ENCODE measurements at places on chromosomes 2 and 18.

- H3K4me3 ChIP-seq = no peak overlapping the region
- no peak overlapping the region for H3K27ac ChIP-seq
- no peaks in the 10 kb centered on the region for H3K36me3 ChIP-seq
Measured at GRCh38 chr18:38035193-38035592, 469.6 kb upstream of the CELF4 start.

DNA sequence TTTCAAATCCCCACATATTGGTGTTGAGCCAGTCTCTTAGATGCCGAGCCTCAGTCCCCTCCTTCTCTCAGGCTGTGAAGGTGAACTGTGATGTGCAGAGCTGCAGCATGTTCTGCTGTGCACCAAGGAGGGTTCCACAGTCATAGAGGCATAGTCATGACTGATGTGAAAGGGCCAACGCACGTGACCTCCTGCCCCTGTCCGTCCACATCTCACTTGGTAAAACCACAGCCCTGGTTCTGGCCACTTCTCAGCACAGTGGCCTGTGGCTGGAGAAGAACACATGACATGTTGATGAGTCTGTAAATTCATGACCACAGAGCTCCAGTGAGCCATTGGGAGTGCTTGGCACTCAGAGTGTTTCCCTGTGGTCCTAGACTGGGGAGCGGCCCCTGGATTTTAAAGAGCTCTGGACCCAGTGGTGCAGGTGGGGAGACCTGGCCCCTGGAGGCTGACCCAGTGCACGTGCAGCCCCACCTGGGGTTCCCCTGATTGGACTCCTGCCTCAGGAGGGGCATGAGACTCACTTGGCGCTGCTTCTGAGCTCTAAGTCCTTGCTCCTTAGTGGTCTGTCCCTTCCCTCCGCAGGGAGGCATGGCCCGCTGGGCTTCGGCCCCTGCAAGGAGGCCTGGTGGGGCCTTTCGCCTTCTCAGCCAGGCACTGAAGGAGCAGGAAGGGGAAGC lies 25.3 kb downstream of the INPP4A start:
- no peaks in the 10 kb centered on the region for H3K27me3 ChIP-seq
- no peak overlapping the region for H3K27ac ChIP-seq
- no peak overlapping the region for H3K4me3 ChIP-seq

DNA sequence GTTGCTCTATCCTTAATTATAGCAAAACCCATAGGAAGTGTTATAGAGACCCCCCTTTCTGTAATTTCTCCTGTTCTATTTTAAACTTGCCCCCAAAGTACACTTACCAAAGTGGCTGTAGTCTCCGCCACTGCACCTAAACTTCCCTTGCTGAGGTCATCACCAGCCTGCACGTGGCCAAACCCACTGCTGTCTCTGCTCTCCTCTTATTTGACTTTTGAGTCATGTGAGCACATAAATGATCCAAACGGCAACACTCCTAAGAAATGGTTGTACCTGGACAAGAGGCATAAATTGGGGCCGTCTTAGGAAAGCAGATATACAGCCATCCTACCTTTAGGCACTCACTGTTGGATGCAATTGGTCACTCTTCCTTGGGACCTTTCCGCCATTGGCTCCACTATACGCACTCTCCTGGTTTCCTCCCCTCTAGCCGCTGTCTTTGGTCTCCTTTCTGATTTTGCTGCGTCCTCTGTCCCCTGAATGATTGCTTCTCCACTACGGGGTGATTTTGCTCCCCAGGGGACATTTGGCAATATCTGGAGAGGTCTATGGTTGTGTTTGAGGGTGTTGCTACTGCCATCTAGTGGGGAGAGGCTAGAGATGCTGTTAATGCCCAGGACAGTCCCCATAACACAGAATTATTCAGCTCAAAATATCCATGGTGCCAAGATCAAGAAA lies 19.2 kb upstream of the IL36G start:
- no peaks in the 10 kb centered on the region for H3K4me1 ChIP-seq
- H3K27ac ChIP-seq = no peak overlapping the region
- H3K4me3 ChIP-seq = no peak overlapping the region
- H3K36me3 ChIP-seq = no peaks in the 10 kb centered on the region
- peak; percentile 58 for DNase-seq

DNA sequence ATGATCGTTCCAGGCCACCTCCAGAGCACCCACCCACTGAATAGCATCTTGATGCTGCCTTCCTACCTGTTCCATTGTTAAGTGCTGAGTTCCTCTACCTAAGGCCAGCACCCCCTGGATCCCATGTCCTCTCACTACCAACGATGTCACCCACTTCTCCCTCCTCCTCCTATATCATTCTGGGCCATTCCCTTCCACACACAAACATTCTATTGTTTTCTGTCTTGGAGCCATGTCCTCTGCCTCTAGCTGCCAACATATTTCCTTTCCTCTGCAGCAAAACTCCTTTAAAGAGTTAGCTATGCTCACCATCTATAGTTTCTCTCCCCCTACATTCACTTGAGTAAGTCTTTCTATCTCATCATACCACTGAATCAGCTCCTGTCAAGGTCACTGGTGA lies 64.0 kb upstream of the ACKR3 start:
- H3K4me1 ChIP-seq = no peaks in the 10 kb centered on the region
- no peak for DNase-seq
- H3K27me3 ChIP-seq = no peaks in the 10 kb centered on the region
- no peak overlapping the region for H3K27ac ChIP-seq
- no peaks in the 10 kb centered on the region for H3K36me3 ChIP-seq

- H3K27me3 ChIP-seq = no peaks in the 10 kb centered on the region
- H3K4me3 ChIP-seq = no peak overlapping the region
- no peak overlapping the region for H3K27ac ChIP-seq
- DNase-seq = no peak
- H3K36me3 ChIP-seq = no peaks in the 10 kb centered on the region
- H3K4me1 ChIP-seq = no peaks in the 10 kb centered on the region
Measured at GRCh38 chr18:33603454-33603853, 25.4 kb downstream of the ASXL3 start.

- H3K4me3 ChIP-seq = no peak overlapping the region
- no peaks in the 10 kb centered on the region for H3K36me3 ChIP-seq
- no peak overlapping the region for H3K27ac ChIP-seq
- DNase-seq = no peak
- no peaks in the 10 kb centered on the region for H3K27me3 ChIP-seq
- no peaks in the 10 kb centered on the region for H3K4me1 ChIP-seq
Measured at GRCh38 chr2:43631618-43632317, 5.3 kb upstream of the PLEKHH2 start.

DNA sequence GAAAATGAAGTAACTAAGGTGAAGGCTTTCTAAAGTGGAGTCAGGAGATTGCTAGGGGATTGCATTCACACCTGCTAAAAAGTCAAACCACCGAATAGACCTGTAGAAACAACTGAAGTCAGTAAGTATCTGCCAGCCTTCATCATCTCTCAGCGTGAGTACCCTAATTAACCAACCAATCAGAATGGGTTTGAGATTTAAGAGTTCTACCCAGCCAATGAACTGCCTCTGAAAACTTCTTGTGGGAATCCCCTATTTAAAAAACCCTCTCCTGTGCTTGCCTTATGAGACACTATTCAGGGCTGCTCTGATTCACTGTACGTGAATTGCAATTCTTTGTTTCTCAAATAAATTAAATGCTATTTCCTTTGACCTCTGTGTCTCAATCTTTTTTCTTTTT lies 3.4 kb upstream of the FAM161A start:
- H3K36me3 ChIP-seq = no peaks in the 10 kb centered on the region
- H3K4me1 ChIP-seq = no peaks in the 10 kb centered on the region
- H3K27me3 ChIP-seq = no peaks in the 10 kb centered on the region
- H3K4me3 ChIP-seq = no peak overlapping the region

DNA sequence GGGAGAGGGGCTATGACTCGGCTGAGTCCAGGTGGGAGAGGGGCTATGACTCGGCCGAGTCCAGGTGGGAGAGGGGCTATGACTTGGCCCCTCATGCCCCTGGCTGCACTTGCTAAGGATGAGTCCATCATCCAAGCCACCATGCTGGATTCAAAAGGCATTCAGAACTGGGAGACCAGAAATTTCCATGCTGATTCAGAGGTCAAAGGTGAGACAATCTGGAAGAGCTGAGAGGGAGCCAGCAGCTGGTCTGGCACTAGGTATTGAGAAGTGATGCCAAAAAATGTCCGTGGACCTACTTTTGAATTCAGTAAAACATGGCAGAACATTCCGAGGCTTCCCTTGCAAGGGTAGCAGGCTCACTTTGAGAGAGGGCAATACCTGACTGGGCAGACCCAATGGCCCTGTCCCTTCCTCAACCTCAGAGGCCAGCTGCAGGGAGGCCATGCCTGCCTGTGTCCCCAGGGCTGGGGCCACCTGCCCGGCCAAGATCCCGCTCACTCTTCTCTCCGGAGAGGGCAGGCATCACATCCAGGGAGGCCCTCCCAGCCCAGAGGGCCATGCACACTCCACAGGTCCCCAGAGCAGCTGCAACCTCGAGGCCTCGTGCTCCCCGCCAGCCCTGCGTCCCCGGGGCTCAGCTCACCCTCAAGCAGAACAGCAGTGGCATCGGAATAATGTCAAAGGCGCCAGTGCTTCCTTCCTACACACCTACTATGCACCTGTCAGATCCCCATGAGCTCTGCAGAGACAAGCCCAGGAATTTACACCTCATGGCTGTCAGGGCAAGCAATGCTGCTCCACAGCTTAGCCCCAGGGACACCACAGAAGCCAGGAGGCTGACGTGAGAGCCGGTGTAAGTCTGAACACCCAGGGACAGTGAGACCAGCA lies 80.2 kb upstream of the GPC1 start:
- no peaks in the 10 kb centered on the region for H3K27me3 ChIP-seq
- H3K4me1 ChIP-seq = no peaks in the 10 kb centered on the region
- no peaks in the 10 kb centered on the region for H3K36me3 ChIP-seq
- no peak for DNase-seq
- no peak overlapping the region for H3K4me3 ChIP-seq

GRCh38 chr18:12086677-12087470 lies 6.8 kb upstream of the ANKRD62 start:
- H3K36me3 ChIP-seq = no peaks in the 10 kb centered on the region
- no peak overlapping the region for H3K27ac ChIP-seq
- no peaks in the 10 kb centered on the region for H3K27me3 ChIP-seq

GRCh38 chr2:32135409-32135808 lies 30.3 kb upstream of the SLC30A6 start:
- peak; percentile 47 for DNase-seq
- H3K4me1 ChIP-seq = no peaks in the 10 kb centered on the region
- no peak overlapping the region for H3K4me3 ChIP-seq
- no peaks in the 10 kb centered on the region for H3K27me3 ChIP-seq
- H3K27ac ChIP-seq = no peak overlapping the region
- H3K36me3 ChIP-seq = no peaks in the 10 kb centered on the region

- H3K27ac ChIP-seq = peak overlapping the region; percentile 85
- H3K36me3 ChIP-seq = no peaks in the 10 kb centered on the region
- H3K27me3 ChIP-seq = no peaks in the 10 kb centered on the region
- no peaks in the 10 kb centered on the region for H3K4me1 ChIP-seq
- DNase-seq = peak; percentile 60
- H3K4me3 ChIP-seq = no peak overlapping the region
Measured at GRCh38 chr2:74863802-74864248, 29.9 kb downstream of the HK2 start.

DNA sequence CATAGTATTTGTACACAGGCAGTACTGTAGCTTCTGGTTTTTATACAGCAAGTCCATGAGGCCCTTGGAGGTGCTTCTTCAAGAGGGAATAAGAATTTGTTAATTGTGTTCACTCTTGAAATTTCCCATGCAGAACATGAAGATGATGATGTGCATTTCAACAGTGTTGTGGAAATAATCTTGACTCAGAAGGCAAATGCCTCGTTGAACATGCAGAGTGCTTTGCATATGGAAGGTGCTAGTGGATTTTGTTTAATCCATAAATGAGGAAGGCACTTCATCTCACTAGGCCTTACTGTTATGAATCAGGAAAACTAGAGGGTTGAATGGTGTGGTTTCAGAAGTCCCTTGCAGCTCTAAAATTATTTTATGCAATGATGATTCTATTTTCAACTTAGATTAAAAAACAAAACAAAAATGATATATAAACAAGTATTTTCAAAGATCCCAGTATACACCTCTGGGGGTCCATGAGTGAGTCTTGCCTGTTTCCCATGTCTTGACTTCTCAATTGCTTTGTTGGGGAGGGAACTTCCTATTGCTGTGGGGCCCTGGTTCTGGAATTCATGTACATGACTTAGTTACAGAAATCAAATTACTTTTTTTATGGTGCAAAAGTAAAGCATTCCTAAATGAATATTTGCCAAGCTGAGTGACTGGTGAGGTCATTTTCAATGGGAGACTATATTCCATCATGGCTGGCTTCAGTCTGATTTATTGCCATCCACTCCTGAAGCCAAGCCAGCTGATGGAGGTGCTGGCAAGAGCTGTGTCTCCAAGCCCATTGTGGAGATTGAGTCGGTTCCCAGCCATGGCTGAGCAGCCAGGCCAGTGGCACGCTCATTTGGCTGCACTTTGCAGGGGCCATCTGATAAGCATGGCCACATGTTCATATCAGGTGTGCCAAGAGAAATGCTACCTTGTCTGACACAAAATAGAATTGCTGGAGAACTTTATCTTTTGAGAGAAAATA lies 56.5 kb downstream of the MGAT5 start:
- H3K4me3 ChIP-seq = no peak overlapping the region
- no peak for DNase-seq
- H3K4me1 ChIP-seq = peaks cover 13% of the 10 kb centered on the region
- H3K36me3 ChIP-seq = no peaks in the 10 kb centered on the region
- no peaks in the 10 kb centered on the region for H3K27me3 ChIP-seq

DNA sequence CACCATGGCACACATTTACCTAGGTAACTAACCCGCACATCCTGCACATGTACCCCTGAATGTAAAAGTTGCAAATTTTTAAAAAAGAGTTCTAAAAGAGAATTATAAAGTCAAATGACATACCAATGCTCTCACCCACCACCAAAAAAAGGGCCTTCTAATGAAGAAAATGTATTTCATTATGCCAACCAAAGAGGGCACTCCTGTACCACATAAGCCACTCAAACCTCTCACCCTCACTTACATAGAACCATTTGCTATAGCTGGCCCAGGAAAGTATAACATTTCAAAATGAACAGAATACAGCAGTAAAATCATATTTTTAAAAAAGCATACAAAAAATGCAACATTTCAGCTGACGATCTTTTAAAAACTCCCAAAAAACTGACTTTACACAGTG lies 241.5 kb upstream of the PKDCC start:
- no peak for DNase-seq
- H3K4me3 ChIP-seq = no peak overlapping the region
- no peaks in the 10 kb centered on the region for H3K4me1 ChIP-seq
- H3K27ac ChIP-seq = no peak overlapping the region
- no peaks in the 10 kb centered on the region for H3K36me3 ChIP-seq

All from Peyer's patch (tissue), 4 donors.